ENCODE measurements at places on chromosomes 2 and 18.

- DNase-seq, result no peak
These were observed 51.9 kb downstream of the EFEMP1 start for GRCh38 chr2:55871637-55872036.

GRCh38 chr2:151042964-151043363, 218.7 kb downstream of the RBM43 start:
- DNase-seq, result no peak

GRCh38 chr2:187874786-187875185, 320.6 kb upstream of the TFPI start:
- no peak for DNase-seq

DNA sequence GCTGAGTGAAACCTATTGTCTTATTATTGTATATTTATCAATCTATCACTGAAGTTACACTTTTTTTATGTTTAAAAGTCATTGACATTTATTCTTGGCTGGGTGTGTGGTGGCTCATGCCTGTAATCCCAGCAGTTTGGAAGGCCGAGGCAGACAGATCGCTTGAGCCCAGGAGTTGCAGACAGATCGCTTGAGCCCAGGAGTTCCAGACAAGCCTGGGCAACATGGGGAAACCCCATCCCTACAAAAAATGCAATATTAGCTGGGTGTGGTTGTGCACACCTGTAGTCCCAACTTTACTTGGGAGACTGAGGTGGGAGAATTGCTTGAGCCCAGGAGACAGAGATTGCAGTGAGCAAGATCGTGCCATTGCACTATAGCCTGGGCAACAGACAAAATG, 97.8 kb downstream of the EPC2 start:
- DNase-seq, result no peak

GRCh38 chr2:151287513-151288250, 1.8 kb downstream of the NMI start:
- DNase-seq, result no peak

- no peak for DNase-seq
These were observed 558.9 kb upstream of the PKDCC start for GRCh38 chr2:41488888-41489287.

GRCh38 chr18:25140124-25140961, 211.6 kb downstream of the ZNF521 start:
- no peak for DNase-seq

DNA sequence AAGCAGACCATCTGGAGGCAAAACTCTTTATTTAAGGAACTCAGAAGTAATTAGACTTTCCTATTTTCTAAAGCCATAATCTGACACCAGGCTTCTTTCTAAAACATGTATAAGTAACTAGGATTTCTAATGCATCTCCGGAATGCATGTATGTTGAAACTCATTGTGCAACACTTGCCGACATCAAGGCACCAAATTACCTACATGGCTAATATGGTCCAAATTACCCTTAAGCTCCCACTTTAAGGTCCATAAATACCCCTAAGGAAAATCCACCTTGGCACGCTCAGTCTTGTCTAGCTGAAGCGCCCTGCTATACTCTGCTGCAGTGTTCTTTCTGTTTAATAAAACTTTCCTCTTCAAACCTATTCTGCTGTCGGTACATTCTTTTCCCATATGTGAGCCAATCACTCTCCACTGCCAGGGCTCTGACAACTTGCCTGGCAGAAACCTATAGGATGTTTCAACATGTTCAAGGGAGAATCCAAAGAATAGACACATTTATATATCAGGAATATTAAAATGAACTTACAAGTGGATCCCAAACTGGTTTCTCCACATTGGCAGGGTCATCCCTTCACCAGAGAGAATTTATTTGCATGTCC, 171.9 kb downstream of the GALNT1 start:
- no peak for DNase-seq

DNA sequence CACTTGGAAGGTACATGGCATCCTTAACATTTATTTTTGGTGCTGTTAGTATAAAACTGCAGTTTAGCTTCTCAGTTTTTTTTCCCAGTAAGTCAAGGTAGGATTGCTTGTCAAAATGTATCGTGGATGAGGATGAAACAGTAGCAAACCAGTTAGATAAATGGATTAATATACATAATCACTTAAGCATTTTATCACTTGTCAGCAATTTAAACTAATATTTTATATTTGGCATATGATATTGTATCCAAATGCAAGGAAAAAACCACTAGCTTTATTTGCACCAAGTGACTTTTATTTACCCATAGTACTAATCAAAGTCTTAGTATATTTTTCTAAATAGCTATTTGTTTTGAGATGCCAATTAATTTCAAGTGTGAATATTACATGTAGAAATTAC, 137.7 kb upstream of the XIRP2 start:
- DNase-seq, result no peak

- DNase-seq, result no peak
These were observed 30.0 kb downstream of the VIL1 start for GRCh38 chr2:218448934-218449333.

- DNase-seq, result no peak
These were observed 45.2 kb downstream of the RPRM start for GRCh38 chr2:153433403-153433802.

- no peak for DNase-seq
These were observed 61.1 kb downstream of the FMNL2 start for GRCh38 chr2:152396051-152396511.

DNA sequence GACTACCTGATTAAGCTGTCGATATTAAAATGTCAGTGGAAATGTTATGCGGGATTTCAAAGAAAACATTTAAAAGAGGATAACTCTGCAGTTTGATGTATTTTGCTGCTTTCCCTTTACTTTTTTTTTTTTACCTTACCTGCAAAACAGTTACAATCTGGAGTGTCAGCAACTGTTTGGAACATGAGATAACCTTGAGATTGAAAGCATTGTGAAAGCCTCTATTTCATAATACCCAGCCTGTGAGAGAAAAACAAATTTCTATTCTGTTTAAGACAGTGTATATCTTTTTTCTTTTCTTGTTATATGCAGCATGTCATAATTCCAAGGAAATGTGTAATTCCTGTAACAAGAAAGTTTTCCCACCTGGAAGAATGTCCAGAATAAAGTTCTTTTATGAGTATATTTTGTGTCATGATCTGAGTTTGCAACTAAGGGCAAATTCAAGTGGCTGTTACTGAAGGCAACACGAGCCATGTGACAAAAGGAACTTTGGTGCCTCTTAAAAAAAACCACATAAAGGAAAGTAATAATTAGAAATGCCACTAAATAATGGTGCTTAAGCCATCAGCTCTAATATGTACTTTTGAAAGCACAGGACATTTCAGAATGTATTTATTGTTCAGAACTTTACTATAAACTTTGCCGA, 297.0 kb upstream of the DSEL start:
- no peak for DNase-seq

GRCh38 chr2:42910645-42911405, 118.4 kb upstream of the HAAO start:
- DNase-seq, result no peak
